H4 (cell line): ENCODE measurements at places on chromosomes 12 and 14. TPM values are rescaled to one million over a fixed set of nuclear protein-coding genes. Genes with fewer than 3 reads are reported as not detected.
A peak's percentile ranks its signal among the peaks of the same experiment; 100 is the strongest.

DNA sequence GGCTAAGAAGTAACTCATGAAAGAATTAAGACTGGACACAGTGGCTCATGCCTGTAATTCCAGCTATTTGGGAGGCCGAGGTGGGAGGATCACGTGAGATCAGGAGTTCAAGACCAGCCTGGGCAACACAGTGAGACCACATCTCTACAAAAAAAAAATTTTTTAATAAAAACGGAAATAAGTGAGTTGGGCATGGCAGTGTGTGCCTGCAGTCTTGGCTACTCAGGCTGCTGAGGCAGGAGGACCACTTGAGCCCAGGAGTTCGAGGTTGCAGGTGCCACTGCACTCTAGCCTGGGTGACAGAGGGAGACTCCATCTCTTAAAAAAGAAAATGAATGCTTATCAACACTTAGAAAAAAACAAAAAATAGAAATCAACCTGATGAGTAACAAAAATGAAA lies 117.7 kb downstream of the CALM1 start:
- DNase-seq: no peak

Gene SLC6A12
- 0.08 TPM in 1 of 2 replicates, not detected in the other for total RNA-seq

Gene PXN
- 18.7 and 31.3 TPM in 2 replicates for total RNA-seq

Gene NFE2
- 0.89 and 1.2 TPM in 2 replicates for total RNA-seq

DNA sequence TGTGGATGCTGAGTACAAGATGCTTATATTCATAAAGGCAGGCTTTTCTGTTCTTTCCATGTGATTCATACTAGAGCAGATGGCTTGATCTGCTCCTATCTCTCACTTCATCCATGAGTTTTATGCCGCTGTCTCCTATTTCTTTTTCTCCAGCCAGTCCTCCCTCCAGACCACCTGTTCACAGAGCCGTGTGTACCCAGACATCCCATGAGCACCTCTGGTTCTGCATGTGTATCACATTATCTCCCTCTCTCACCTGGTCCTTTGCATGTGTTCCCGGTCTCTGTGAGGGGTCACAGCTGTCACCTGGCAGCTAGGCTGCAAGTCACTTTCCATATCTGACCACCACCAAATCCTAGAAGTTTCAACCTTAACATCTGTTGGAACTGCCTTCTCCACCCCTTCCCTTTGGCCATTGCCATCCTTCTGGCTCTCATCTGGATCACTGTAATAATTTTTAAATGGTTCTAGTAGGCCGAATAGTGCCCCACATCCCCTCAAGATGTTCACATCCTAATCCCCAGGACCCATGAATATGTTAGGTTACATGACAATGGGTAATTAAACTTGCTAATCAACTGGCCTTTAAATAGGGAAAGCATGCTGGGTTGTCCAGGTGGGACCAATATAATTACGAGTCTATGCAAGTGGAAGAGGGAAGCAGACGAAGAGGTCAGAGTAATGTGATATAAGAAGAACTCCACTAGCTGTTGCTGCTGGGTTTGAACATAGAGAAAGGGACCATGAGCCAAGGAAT lies 168.1 kb downstream of the SNAPC1 start:
- no peak for DNase-seq

GRCh38 chr12:117522559-117522958 lies 161.1 kb upstream of the NOS1 start:
- no peak for DNase-seq

Gene POLE
- 6.9 and 11.8 TPM in 2 replicates for total RNA-seq

GRCh38 chr14:36785511-36785910 lies 123.9 kb downstream of the PAX9 start:
- DNase-seq: no peak

Gene DNAH10
- total RNA-seq: 0.02 and 0.17 TPM in 2 replicates

- no peak for DNase-seq
Measured at GRCh38 chr14:50717811-50718210, 49.7 kb upstream of the SAV1 start.

GRCh38 chr12:1702713-1703112 lies 11.8 kb downstream of the ADIPOR2 start:
- DNase-seq: no peak

Gene ANAPC7
- total RNA-seq: 50.9 and 54.2 TPM in 2 replicates

DNA sequence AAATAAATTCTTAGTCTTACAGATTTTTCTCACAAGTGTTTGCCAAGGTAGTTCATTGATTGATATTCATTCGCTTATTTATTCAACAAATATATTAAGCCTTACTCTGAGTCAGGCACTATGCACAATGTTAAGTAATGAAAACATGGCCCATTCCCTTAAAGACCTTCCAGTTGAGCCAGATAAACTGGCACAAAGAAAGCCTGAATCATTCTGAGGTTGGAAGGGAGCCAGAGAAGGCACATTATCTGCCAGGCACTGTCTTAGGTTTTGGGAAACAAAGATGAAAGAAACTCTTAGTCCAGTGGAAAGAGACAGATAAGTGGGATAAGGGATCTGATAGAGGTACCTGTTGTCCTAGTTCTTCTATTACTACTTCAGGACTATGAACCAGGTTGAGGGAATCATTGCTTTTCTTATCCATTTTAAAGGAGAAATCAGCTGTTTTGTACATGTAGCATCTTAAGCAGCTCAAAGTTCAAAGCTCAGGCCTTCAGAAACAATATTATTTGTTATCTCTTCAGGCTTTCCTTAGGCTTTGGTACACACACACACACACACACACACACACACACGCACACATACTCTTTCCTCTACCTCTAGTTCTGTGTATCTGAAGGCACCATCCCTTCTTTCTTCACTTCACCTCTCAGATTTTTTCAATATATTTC lies 27.0 kb downstream of the PDE6H start:
- DNase-seq: no peak

Gene ACSM4
- total RNA-seq: not detected in 2 replicates

Gene AKAP3
- 1.4 and 1.9 TPM in 2 replicates for total RNA-seq

- DNase-seq: peak; percentile 5
Measured at GRCh38 chr14:44962334-44963043, 499 bp downstream of the TOGARAM1 start.

- no peak for DNase-seq
Measured at GRCh38 chr14:104895207-104895785, 29.4 kb upstream of the PLD4 start.

DNA sequence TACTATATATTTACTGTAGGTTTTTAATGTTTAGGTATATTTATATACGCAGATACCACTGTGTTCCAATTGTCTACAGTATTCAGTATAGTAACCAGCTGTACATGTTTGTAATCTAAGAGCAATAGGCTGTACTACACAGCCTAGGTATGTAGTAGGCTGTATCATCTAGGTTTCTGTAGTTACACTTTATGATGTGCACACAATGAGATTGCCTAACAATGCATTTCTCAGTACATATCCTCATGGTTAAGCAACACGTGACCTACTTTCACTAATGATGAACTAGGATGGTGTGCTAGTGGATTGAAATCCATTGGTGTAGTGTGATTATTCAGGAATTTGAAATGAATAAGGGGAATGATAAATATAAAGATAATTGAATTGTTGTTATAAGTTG lies 77.7 kb downstream of the ETNK1 start:
- no peak for DNase-seq

DNA sequence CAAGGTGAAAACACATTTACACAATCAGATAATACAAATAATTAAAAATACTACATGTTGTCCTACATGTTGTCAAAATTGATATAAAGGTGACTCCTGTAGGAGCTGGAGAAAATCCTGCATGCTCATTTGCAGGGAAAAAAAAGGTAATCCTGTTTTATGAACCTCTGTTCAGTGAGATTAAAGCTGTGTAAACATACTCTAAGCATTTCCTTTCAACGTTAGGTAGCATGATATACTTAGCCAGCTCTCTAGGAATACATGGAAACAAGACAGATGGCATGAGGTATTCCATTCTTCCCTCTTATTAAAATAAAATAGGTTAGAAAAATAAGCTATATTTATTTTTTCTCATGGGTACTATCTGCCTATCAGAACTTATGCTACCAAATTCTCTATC lies 635.7 kb upstream of the FLRT2 start:
- DNase-seq: no peak

Gene EID3
- 0.66 and 1.2 TPM in 2 replicates for total RNA-seq

- DNase-seq: no peak
Measured at GRCh38 chr14:68337279-68337678, 455.6 kb downstream of the ZFP36L1 start.

DNA sequence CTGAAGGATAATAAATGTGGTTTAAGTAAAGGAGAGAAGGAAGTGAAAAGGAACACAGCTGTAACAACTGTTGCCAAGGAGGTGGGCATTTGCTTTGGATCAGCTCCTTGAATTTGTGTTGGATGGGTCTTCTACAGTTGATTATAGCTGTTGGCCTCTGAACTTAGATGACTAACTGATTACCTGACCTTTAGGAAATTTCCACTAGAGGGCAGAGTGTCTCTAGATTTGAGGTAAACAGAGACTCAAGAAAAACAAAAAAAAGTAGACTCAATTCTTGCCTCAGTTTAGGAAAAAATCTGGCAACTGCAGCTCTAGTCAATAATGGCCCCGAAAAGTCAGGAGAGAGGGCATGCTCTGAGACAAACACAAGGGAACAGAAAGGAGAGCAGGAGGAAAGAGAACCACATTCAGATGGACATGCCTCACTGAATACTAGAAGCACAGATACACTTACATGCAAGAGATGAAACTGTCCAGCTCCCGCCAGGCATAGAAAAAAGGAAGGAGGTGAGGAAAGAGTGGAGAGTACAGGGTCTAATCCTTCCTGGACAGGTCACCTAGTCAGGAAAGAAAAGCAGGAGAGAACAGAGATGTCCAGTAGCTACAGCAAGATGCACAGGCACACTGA lies 20.6 kb downstream of the COX14 start:
- peak; percentile 23 for DNase-seq

- DNase-seq: no peak
Measured at GRCh38 chr12:108653082-108653516, 19.4 kb upstream of the SELPLG start.

GRCh38 chr12:2432856-2433255 lies 361.9 kb upstream of the FKBP4 start:
- DNase-seq: no peak

Gene ZC2HC1C
- total RNA-seq: 0.21 and 2.7 TPM in 2 replicates

Gene NYNRIN
- 0.14 and 0.21 TPM in 2 replicates for total RNA-seq

DNA sequence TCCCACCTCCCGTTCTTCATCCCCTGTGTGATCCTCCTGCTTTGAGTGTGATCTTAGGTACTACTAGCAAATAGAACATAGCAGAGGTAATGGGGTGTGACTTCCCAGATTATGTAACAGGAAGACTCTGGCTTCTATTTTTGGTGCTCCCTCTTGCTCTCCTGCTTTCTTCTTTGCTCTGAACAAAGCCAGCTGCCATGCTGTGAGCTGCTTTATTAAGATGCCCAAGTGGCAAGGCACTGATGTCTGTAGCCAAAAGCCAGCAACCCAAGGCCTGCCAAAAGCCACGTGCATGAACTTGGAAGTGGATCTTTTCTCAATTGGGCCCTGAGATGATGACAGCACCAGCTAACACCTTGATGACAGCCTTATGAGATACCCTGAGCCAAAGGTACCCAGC lies 5.8 kb upstream of the MFAP5 start:
- DNase-seq: no peak

DNA sequence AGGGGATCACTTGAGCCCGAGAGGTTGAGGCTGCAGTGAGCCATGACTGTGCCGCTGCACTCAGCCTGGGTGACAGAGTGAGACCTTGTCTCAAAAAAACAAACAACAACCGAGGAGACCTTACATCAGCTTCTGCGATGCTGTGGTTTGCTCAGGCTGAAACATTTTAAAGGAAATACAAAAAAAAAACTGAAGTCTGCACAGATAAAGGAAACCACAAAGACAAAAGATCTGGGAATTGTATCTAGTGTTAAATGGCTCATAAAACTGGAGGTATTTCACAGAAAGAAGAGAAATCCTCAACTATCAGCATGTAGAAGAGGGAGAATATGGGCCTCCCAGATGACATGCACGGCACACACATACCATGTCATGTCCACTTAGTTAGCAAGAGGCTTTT lies 60.3 kb upstream of the VPS33A start:
- no peak for DNase-seq

GRCh38 chr12:130161261-130162243 lies 712 bp upstream of the FZD10 start:
- DNase-seq: peak; percentile 56

GRCh38 chr12:42444192-42444943 lies 118.4 kb downstream of the PPHLN1 start:
- DNase-seq: no peak

GRCh38 chr12:25052196-25052913 lies 103.5 kb upstream of the BCAT1 start:
- DNase-seq: no peak

- DNase-seq: no peak
Measured at GRCh38 chr12:53063708-53064612, 14.1 kb downstream of the TNS2 start.

Gene ARMH4
- 0.90 and 1.7 TPM in 2 replicates for total RNA-seq

DNA sequence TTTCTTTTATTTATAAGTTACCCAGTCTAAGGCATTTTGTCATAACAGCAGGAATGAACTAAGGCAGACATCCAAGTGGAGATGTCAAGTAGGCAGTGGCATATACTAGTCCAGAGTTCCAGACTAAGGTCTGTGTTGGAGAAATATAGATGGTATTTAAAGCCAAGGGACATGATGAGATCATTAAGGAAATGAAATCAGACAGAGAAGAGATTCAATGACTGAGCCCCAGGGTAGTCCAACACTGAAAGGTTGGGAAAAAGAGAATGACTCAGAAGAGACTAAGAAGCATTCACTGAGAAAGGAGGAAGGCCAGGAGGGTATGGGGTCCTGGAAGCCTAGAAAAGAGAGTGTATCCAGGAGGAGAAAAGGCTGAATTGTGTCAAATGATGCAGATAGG lies 442.2 kb upstream of the CCDC196 start:
- no peak for DNase-seq

Gene CCDC91
- total RNA-seq: 11.9 and 13.7 TPM in 2 replicates

DNA sequence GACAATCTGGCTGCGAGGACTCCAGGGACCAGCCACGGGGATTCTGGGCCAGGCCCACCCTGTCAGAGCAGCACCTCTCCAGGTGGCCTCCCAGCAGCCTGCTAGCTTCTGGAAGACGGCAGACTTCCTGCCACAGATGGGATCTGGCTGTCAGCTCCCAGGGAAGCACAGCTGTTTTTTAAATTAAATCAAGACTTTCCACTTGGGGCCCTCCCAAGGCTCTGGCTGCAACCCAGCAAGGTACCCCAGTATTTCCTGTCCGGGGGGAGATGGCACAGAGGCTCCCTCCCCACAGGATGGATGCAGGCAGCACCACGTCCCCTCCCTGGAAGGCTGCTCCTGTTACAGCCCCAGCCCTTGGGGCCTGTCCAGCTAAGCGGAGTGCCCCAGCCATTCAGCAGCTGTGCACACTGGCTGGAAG lies 56.9 kb downstream of the ACTN1 start:
- no peak for DNase-seq

Gene FGF6
- total RNA-seq: not detected in 2 replicates

Gene ADAMTS20
- total RNA-seq: 0.04 and 0.31 TPM in 2 replicates

Gene GUCY2C
- total RNA-seq: not detected in 2 replicates
